Left renal cortex interstitium (tissue), 4 donors: ENCODE measurements at places on chromosomes 5 and 9. TPM values are rescaled to one million over a fixed set of nuclear protein-coding genes. Genes with fewer than 3 reads are reported as not detected.
A peak's percentile ranks its signal among the peaks of the same experiment; 100 is the strongest.

The ANKRD18A gene
- 5.4 TPM for polyA plus RNA-seq

The CARD9 gene
- polyA plus RNA-seq, result 2.1 TPM

The GPX8 gene
- polyA plus RNA-seq, result 63.6 TPM

The C5orf63 gene
- 19.6 TPM for polyA plus RNA-seq

The PCDHA2 gene
- polyA plus RNA-seq, result 0.18 TPM

- DNase-seq, result no peak
These were observed 91.2 kb downstream of the RFK start for GRCh38 chr9:76302947-76303550.

DNA sequence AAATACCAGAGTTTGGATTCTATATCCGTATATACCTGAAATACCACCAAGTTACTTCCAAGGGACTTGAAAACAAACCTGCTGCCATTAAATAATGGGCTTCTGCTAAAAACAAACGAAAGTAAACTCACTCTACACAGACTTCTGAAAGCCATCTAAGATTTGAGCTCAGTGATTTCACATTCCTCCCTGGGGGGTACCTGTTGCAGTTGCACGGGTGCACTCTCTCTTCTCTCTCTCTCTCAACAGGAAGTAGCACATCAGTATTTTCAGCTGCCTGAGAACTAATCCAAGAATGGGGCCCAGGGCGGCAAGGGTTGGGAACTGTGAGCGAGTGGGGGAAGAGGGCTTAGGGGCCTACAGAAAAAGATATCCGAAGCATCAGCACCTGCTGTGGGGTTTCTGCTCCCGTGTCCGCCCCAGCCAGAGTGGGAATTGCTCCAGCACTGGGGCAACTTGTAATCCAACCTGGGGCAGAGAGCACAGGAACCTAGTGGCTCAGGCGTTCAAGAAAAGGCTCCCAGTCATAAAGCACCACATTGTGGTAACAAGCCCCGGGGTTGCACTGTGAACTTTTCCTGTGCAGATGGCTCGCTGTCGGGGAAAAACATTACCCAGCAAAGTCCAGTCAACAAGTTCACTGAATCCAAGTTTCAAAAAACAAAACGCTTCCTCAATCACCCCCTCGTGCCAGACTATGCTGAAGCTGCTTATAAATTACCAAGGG is 99.8 kb downstream of the EFNA5 start:
- no peak for DNase-seq

GRCh38 chr9:136488247-136489214 is 5.7 kb upstream of the SEC16A start:
- DNase-seq, result no peak

DNA sequence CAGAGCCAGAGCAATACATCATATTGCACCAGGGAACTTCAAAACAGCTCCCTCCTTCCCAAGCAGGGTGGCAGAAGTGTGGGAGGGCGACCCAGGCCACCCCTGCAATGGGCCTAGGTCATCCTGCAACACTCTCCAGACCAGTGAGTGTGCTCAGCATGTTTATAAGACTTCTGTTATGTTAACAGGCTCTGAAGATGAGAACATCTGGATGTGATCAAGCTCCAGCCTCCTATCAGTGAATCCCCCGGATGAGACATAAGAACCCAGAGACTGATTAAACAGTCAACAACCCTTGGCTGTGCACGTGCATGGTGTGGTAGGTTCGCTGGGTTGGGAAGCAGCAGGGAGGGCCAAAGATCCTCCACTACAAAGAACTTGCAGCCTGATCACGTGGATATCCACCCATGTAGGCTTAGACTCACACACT is 63.3 kb downstream of the ABCA1 start:
- no peak for DNase-seq

DNA sequence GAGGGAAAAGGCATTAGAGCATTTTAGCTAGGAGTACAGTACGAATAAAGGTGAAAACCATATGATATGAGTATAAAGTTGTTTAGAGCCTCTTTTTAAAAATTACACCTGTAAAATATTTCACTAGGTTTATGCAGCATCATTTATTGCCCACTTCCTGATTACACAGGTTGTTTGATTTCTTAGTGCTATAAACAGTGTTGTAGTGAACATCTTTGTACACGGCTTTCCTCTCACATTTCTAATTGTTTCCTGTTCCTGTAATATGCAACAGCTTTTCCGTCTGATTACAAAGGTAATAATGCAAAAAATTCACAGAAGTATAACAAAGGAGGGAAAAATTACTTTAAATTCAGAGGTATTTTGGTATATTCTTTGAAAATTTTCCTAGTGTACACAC is 13.0 kb downstream of the STOM start:
- DNase-seq, result no peak

- DNase-seq, result no peak
These were observed 129.6 kb upstream of the ZNF618 start for GRCh38 chr9:113746486-113746885.

DNA sequence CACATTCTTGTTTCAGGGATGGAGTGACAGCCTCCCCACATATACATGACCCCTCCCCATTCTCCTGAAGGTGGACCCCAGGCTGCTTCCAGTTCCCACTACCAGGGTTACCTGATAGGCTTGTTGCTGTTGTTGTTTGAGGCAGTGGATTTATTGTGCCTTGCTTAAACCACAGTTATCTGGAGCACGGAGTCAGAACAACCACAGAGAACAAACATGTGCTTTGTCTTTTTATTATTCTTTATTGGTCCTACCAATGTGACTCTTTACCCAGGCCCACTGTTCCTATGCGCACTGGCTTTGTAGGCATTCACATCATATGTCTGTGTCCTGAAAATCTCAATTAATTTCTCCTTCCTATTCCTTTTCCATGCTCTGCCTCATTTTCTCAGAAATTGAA is 41.2 kb upstream of the IPPK start:
- DNase-seq, result no peak

DNA sequence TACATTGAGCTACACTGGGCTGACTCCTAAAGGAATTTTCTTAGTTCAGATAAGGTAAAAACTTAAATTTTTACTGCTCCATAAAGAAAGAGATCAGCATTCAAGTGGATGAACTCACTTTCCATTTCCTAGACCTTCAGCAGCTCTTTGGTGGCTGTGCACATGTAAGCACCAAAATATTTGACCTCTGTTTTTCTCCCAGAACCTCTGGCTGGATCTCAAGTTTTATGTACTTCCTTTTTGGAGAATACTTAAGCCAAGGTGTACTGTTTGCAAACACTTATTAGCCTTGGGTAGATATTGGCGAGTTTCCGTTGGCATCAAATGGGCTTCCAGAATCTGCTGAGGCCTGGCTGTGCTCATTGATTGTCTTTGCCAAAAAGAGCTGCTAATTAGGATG is 10.3 kb downstream of the TNC start:
- no peak for DNase-seq

GRCh38 chr5:128695791-128696530 is 157.9 kb upstream of the FBN2 start:
- no peak for DNase-seq

- no peak for DNase-seq
These were observed 55.4 kb downstream of the KCNT1 start for GRCh38 chr9:135757356-135757755.

DNA sequence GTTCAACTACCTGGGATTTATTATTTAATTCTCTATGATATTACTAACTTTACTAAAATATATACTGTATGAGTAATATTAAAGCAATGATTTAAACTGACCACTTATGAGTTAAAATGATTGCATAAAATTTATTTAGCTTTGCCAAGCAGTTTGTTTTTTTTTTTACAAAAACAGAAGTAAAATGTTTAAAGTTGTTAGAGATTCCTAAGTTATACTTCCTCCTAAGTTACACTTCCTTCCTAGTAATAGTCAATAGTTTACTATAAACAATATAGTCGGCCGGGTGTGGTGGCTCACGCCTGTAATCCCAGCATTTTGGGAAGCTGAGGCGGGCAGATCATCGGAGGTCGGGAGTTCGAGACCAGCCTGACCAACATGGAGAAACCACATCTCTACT is 23.7 kb upstream of the LRRC19 start:
- no peak for DNase-seq

DNA sequence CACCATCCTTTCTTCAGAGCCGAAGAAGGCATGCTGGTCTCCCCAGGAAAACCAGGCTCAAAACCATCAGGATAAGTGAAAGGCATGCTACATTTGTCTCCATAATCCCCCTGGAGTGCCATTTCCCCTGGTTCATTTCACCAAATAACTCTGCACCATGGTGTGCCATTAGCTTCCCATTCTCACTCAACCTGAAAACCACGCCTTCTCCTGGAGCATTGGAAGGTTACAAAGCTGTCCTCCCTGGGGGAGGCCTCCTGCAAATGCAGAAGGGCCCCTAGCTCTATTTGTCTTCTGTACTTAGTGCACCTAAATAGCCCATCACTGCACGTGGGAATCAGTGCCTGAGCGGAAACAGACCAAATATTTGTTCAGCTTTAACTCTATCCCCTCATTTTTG is 90.2 kb upstream of the ICE1 start:
- no peak for DNase-seq

- no peak for DNase-seq
These were observed 82.5 kb downstream of the ESM1 start for GRCh38 chr5:54902791-54903473.

DNA sequence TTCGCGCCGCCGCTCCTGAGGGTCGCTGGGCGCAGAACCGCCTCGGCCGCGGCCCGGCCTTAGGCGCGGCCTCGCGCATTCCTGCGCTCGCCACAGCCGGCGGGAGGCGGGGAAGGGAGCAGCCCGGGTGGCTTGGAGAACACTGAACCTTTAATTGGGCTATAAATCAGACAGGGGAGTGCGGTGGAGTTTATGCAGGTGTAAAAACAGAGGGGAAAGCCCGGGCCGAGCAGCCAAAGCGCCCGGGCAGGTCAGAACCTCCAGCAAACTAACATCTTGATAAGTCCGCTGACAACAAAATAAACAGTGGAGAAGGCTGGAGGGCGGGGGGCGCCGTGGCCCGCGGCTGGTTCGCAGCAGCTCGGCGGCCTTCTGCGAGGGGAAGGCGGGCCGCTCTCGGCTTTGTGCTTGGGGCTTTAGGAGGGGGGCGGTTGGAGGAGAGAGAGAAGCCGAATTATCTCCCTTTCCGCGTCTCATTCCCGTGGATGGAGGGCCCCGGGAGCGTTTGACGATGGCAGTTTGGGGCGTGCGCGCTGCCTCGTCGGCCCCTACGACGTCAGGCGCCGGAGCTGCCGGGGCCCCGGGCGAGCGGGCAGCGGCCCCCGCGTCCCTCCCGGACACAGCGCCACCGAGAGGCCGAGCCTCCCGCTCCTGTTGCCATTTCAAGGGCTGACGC is 11.3 kb downstream of the FOXD1 start:
- DNase-seq, result peak; percentile 88

DNA sequence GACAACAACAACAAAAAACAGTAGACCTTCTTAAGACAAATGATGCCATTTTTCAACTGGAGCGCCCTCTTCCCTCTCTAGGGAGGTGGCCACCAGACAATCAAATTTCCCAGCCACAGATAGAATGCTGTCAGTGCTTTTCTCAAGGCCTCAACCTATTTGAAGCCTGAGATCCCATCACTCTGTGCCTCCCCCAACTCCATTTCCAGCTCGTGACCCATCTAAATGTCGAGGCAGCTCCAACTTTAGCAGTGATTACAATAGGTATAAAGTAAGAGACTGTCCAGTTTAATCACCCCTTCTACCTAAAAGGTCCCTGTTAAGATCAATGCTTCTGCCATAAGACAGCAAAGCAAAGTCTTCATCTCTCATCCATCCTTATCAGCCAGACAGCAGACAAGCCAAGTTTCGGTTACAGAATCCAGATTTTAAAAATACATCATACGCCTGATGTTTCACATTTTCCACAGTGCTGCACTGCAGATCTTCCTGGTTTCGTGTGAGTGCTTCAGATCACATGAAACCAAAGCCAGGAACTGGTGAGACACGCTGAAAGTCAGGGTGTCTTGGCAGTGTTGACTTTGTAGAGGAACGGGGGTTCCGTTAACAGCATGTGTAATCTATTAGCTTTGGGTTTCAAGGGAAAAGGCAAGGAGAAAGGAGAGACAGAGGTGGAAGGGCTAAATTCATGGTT is 447.8 kb downstream of the ENC1 start:
- no peak for DNase-seq

- no peak for DNase-seq
These were observed 23.4 kb upstream of the FUBP3 start for GRCh38 chr9:130555968-130556367.

DNA sequence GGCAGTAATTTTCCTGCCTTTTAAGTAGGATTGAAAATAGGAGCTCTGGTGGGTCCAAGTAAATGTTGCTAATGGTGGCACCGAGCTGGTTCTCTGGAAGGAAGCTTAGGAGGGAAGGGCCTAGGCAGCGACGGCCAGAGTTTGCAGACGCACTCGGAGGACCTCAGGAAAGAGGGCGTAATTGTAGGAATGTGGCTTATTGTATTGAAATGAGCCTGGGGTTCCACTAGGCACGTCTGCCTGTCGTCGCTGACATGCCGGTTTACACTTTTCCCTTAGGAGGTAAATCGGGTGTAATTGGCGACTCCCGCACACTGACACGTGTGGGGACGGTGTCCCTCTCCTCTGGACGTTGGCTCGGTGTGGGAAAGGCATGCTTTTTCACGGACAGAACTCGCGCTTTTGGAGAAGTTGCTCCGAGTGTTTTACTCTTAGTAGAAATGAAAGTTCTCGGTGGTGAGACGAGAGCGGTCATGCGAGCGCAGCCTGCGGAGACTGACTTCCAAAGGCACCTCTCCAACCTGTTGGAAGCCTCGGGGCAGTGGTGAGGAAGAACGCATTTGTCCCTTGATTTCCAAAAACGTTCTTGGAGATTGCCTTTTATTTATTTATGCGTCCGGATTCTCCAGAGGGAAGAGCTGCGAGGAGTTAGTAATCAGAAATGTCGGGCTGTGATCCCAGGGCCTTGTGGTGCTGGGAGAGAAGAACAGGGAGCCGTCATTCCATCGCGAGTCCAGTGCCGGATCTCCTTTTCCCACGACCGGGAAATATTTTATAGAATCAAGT is 1.3 kb downstream of the NR4A3 start:
- no peak for DNase-seq

DNA sequence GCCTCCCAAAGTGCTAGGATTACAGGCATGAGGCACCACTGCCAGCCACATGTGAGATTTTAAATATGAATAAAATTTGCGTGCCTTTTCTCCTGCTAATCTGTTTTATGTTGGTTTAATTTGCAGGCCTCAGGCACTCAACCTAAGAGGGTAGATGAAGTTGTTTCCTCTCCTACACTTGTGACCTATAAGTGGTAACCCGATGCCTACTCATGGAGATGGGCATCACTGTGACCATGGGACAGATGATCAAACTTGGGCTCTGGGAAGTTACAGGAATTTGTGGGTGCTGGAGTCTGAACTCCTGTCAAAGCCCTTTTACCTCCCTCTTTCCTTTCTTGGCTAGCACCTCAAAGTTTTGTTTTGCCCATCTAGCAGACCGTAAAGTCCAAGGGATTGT is 1.1 kb downstream of the SLC28A3 start:
- DNase-seq, result no peak
